ENCODE measurements at places on chromosomes 6 and 20.

DNA sequence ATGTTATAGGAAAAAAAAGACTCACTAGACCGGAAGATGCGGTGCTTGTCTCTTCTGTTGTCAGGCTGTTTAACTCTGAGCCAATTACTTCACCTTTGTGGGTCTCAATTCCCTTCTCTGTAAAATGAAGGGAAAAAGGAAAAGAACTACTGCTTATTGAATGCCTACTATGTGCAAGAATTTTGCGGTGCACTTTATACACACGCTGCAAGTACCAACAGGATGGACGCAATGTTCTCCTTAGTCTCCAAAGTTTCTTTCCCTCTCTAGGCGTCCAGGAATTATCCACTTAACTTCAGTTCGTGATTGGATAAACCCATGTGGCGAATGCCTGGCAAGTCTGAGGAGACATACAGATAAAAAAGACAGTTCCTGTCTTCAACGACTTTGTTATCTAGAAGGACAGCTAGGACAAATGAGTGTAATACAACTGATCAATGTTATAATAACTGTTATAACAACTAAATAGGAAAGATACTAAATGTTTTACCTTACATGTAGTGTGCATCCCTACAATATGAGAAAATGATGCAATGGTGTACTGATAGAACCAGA, 69.0 kb upstream of the JARID2 start:
- no peak for DNase-seq

DNA sequence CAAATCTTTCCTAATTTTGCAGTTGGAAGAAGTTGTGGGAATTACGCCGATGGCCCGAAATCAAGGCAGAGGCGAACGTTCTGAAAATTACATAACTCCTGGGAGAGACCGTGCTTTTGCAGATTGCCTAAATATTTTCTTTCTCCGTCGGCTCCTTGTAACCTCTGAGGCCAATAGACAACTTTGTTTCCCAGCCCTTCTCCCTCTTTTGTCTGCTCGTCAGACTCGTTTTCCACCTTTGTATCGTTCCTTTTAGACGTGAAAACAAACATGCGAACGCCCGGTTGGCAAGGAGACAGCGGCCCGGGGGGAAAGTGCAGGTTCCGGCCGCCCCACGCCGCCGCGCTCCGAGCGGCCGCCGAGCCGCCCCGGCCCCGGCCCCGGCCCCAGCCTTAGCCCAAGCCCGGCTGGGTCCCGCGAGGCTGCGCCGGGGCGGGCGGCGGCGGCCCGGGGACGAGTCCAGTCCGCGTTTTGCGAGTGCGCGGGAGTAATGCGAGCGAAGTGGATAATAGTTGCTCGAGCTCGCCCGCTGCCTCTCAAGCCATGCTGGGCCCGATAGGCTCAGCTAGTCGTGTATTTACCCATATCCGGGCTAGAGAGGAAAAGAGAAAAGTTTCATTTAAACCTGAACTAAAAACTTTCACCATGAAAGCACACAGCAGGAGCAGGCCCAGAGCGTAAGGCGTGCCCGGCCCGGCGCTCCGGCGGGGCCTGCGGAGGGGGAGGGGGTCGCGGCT, at the start of gene ARID1B:
ARID1B (plus strand) TSS at position 539 of the 737 bp plus-strand sequence. CDS start 303 bp downstream, outside the sequence.
- peak; percentile 82 for DNase-seq

- DNase-seq = no peak
Measured at GRCh38 chr6:109013656-109014305, 80.9 kb downstream of the SESN1 start.

DNA sequence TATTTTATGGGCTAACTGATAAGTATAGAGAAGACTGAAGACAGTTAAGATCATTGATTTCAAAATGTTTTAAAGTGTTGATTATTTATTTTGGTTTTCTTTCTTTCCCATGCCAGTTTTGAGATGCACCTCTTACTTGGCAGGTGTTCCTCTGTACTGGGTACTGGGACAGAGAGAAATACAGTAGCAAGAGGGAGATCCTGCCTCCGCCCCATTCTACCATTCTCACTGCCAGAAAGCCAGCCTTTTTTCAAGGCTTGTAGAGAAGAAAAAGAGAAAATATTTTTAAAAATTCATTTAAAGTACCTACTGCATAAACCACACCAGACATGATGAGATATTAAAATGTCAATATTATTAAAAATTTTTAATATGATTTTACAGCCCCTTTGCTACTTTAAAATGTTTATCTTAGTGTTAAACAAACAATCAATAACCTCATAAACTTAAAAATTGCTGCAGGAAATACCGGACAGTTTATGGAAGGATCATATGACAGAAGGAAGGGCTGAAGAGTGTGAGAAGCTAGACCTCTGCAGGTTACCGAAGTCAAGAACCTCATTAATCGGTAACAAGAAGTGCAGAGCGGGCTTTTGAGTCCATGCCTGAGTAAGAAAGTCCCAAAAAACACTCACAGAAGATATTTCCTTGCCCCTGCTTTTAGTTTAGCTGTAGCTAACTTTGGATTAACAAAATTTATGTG, 117.8 kb upstream of the ESR1 start:
- no peak for DNase-seq

DNA sequence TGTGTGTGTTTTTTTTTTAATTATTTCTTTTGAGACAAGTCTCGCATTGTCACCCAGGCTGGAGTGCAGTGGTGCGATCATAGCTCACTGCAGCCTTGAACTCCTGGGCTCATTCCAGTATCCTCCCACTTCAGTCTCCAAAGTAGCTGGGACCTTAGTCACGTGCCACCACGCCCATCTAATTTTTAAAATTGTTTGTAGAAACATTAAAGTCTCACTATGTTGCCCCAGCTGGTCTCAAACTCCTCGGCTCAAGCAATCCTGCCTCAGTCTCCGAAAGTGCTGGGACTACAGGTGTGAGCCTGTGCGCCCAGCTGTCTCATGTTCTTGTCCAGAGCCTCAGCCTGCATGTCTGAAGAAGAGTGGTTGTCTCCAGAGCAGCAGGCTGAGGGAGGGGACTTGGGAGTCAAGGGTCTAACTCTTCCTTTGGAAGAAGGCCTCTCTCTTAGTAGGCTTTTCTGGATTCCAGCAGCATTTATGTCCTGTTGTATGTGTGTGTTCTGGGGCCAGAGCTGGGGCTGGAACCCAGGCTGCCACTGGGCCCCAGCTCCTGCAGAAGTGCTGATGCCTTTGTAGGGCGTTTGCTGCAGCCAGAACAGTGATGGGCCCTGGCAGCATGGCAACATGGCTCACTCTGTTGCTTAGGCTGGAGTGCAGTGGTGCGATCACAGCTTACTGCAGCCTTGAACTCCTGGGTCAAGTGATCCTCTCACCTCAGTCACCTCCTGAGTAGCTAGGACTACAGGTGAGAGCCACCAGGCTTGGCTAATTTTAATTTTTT, 5.4 kb downstream of the DNMT3B start:
- DNase-seq = no peak

DNA sequence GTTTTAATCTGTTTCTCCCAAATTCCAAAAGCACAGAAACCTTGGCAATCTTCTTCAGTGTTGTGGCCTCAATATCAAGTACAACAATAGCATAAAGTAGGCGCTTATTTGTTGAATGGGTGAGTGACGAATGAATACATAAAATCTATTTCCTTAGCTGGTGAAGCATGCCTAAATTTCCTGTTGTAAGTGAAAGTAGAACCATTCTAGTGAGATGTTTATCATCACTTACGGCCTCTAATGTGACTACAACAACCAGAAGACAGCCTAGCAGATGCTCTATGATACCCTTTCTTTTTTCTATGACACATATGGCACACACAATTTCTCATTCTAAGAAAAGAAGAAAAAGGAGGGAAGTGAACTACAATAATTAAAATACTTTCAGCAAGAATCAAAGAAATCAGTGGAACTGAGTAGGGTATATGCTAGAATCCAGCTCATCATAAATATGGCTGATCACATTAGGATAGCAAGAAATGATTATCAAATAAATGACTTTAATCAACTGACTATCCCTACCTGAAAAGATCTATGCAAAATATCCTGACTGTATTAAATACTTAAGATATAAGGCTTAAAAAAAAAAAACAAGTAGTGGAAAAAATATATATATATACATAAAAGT, 67.4 kb downstream of the BTBD9 start:
- DNase-seq = no peak

DNA sequence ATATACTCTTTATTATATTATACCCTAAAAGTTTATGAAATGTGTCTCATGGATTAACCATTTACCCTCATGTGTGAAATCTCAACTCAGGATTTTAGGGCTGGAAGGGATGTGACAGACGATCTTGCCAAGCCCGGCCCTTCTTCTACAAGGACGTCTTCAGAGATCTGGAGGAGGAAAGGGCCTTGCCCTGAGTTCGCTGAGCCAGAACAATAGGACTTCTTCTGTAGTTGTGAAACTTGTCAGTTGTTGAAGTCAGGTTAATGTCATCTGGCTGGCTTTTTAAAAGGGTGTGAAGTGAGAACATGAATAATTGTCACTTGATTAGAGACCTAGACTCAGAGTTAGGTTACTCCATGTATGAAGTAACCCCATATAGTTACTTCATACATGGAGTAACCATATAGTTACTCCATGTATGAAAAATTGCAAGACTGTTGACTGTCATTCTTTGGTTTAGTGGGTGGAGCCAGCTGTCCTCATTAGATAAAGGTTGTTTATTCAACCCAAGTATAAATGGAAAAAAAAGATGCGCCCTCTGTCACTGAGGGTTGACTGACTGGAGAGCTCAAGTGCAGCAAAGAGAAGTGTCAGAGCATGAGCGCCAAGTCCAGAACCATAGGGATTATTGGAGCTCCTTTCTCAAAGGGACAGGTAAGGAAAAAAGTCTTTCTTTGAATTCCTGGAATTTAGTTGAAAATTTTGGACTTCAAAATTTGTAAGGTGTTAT, at the start of gene ARG1:
ARG1 (plus strand) TSS at position 541 of the 730 bp plus-strand sequence; CDS start at position 598, 57 bp downstream.
- DNase-seq = no peak

DNA sequence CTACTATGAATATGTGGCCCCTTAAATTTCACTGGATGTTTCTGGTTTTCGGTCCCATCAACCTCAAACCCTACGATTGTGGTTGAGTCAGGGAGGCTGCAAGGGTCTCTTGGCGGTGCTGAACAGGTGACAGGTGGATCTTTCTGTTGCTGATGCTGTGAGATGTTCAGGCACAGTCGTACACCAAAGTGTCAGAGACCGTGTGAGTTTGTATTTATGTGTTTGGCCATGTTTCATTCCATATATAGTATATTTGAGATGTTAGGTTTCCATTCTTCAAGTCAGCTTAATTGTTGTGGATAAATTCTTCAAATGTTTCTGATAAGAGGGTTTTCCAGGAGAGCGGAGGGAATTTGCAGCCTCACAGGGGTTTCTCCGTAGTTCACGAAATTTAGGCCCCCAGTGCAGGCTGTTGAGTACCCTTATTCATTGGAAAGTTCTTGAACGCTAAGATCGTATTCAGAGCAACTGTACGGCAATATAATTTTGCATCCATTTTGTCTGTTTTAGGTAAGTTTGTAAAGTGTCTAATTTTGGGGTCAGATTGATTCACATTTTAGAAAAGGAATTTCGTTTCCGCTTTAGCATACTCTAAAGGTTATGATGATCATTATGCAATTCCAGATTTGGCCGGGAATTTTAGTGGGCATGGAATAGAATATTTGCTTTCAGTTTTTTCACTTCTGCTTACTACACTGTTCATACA, 1.2 kb downstream of the TAB2 start:
- no peak for DNase-seq

DNA sequence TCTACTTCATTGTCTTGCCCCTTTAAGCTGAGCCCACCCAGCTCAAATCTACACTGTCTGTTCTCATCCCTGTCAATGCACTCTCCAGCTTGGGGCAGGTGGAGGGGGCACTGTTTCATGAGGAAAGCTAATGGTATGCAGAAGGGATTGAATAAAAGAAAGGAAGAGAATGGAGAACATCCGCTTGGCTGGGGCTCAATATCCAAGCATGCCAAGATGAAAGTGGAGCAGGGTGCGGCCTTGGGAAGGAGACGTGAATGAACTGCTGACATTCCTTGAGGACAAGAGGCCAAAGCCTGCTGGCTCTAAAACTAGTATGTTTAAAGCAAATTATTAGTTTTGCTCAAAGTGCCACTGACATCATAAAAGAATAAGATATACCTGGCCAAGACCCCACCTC, 24.2 kb downstream of the AKAP12 start:
- DNase-seq = no peak

GRCh38 chr6:52995913-52996645, 995 bp upstream of the GSTA4 start:
- DNase-seq = peak; percentile 54

DNA sequence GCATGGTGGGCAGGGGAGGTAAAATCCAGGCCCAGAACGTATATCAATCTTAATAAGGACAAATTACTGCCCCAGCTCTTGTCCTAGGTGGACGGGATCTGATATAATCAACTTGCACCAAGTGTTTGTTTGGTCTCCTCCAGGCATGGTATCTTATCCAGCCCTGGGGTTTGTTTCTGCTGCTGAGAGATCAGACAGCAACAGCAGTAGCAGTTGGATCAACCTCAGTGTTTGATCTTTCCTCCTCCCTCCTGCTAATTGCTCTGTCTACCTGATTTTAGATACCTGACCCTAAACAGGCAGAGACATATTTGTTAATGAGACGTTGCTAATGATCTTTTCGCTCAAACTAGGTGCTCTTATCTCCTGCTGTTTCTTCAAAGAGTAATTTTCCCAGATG, 100.4 kb upstream of the BACH2 start:
- DNase-seq = no peak

DNA sequence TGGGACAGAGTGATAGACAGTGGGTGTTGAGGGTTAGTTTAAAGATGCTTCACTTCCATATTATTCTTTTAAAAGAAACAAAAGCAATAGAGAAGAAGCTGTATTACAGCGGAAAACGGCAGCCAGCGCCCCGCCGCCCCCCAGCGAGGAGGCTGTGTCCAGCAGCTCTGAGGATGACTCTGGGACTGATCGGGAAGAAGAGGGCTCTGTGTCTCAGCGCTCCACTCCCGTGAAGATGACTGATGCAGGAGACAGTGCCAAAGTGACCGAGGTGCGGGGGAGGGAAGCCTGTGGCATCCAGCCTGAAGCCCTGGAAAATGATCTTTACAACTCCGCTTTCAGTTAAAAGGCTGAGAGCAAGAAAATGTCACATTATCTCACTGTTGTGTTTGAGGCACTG, 100.2 kb downstream of the FIG4 start:
- DNase-seq = no peak

DNA sequence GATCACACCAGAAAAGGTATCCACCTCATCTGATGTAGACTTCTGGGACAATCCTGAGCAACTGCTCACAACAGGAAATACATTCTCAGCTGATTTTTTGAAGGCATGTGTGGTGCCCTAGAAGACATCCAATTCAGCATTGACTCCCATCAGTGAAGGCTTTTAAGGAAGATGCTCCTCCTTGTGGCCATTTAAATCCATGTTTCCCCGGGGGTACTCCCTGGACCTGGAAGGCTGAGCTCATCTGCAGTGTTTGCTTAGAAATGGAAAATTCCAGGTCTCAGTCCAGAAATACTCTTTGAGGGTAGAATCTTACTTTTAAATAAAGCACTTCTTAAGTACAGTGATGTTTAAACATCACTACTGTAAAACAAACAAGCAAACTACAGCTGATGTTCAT, 195.5 kb upstream of the PDE10A start:
- no peak for DNase-seq

DNA sequence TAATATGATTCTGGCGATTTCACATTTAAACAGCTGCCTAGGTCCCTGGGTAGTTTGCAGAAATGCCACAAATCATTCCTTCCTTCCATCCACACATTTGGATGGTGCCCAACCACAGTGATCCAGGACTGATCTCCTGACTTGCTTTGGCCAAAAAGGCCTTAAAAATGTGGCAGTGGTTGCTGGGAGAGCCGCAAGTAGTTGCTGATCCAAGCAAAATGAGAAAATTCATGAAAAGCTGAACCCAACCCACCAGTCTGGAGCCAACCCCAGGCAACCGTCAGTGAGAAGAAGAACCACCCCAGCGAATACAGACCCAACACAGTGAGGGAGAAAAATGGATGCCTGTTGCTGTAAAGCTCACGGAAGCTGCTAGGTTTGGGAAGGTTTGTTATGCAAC, 25.1 kb downstream of the RALGAPA2 start:
- DNase-seq = no peak

Data from activated T-cell treated with anti-CD3 and anti-CD28 coated beads, Interleukin-2, amount 50 U/mL, for 48 hours (primary cell).